ENCODE measurements at places on chromosomes 11 and 22. TPM values are rescaled to one million over a fixed set of nuclear protein-coding genes. Genes with fewer than 3 reads are reported as not detected.

OR52H1 gene
- 0.29 TPM for total RNA-seq

SERPIND1 gene
- total RNA-seq = not detected

OR4A15 gene
- not detected for total RNA-seq

KRTAP5-1 gene
- not detected for total RNA-seq

LYVE1 gene
- total RNA-seq = not detected

SNX32 gene
- 1.1 TPM for total RNA-seq

BDNF gene
- total RNA-seq = 8.0 TPM

SPDYC gene
- not detected for total RNA-seq

NAALADL1 gene
- total RNA-seq = 15.6 TPM

DNA sequence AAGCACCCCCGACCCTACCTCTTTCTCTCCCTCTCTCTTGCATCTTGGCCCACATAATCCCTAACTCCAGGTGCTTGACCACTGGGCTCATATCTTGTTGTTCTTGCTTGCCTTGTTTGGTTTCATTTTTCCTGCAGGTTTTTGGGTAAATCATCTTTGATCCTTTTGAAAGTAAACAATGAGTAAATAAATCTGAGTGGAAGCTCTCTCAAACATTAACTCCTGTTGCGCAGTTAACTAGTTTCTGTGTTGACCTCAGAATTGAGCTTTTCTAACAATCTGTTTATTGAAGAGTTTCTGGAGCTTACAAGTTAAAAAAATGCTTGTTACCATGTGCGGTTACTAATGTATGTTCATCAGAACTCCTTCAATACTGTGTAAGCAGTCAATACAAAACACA, 38.8 kb upstream of the MICAL2 start:
- H3K4me3 ChIP-seq = no peak overlapping the region
- peaks cover 29% of the 10 kb centered on the region for H3K4me1 ChIP-seq
- no peak overlapping the region for H3K27ac ChIP-seq
- H3K27me3 ChIP-seq = no peaks in the 10 kb centered on the region
- DNase-seq = no peak

DNA sequence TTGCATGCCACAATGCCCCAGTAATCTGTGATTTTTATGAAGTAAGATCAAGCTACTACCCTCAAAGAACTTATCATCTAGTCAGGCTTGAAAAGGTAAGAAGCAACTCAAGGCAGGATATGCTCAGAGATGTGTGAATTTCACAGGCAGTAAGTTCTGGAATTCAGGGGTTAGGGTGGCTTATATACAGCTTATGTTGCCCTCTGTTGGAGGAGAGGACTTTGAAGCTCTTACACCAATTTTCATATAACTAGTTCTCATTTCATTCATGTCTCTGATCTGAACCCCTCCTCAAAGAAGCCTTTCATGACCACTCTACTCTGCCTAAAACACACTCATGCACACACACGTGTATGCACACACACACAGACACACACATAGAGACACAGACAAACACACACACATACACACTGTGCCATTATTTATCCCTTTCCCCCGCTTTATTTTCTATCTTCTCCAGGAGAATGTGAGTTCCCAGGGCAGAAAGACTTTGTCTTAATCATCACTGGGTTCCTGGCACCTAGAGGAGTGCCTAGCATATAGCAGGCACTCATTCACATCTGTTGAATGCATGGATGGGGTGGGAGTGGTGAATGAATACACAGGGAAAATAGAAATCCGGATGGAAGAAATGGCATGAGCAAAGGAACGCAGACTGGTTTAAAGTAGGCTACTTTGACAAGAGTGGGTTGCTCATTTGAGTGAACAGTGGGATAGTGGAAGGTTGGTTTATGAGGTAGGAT, 220.7 kb upstream of the ZBED5 start:
- H3K4me1 ChIP-seq = no peaks in the 10 kb centered on the region
- DNase-seq = no peak
- no peak overlapping the region for H3K4me3 ChIP-seq
- H3K27ac ChIP-seq = no peak overlapping the region

GRCh38 chr11:117941976-117942654, 12.9 kb upstream of the TMPRSS13 start:
- no peaks in the 10 kb centered on the region for H3K27me3 ChIP-seq
- H3K36me3 ChIP-seq = no peaks in the 10 kb centered on the region
- no peak overlapping the region for H3K4me3 ChIP-seq
- no peaks in the 10 kb centered on the region for H3K4me1 ChIP-seq

DNA sequence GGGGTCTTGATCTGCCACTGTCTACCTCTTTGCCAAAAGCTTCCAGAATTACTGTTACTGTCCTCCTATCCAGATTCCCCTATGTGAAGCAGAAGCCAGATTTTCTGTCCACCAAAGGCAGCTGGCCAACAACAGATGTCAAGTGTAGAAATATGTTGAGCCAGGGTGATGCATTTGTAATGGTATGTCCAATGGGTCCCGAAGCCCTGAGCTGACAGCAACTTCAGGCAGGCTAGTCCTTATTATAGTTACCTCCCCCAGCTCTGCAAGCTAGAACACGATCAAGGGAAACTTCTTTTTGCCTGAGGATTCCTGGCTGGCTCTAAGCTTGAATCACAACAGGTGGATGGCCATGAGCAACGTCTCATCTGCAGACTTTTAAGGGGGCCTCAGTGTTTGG, 10.2 kb downstream of the PAMR1 start:
- no peak overlapping the region for H3K4me3 ChIP-seq
- H3K36me3 ChIP-seq = no peaks in the 10 kb centered on the region
- DNase-seq = peak; percentile 42

DNA sequence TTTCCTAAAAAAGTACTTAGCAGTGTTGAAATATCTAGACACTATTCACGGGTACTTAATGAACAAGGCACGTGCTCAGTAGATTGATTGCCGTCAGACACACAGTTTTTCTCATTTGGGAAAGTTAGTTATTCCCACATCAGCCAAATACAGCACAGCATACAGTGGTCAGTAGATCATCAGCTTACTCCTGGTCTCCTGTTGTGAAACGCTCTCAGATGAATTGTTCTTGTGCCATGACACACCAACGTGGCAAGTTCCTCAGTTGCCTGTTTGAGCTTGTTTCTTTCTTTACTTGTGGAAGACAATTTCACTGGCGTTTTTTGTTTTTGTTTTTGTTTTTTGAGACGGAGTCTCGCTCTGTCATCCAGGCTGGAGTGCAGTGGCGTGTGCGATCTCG, 8.6 kb downstream of the TAB1 start:
- DNase-seq = no peak
- peaks cover 23% of the 10 kb centered on the region for H3K4me1 ChIP-seq
- no peak overlapping the region for H3K4me3 ChIP-seq
- no peak overlapping the region for H3K27ac ChIP-seq
- no peaks in the 10 kb centered on the region for H3K36me3 ChIP-seq
- H3K27me3 ChIP-seq = no peaks in the 10 kb centered on the region

DNA sequence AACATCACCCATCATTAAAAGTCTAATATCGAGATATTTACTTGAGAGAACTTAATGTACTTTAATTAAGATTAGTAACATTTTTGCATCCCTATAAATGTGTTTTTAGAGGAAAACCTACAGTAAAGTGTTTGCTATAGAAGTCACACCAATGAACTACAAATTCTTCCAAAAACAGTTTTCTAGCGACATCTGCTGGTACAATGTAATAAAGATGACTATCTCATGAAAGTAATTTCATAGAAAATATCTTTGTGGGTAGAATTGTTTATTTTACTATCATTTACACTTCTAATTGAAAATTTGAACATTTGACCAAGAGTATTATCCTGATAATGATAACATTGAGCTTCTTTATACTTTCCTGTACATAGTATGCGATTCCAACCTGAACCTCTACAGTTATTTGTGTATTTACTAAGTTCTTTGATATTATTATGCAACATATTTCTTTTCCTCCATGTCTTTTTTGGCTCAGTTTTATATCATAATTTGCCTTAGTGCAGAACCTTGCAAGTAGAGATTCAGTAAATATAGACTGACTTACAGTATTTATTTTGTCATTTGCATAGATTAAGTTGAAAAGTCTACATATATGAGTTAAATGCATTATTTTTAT, 252.7 kb downstream of the TMEM135 start:
- no peak overlapping the region for H3K27ac ChIP-seq
- no peaks in the 10 kb centered on the region for H3K36me3 ChIP-seq
- no peak overlapping the region for H3K4me3 ChIP-seq

- H3K36me3 ChIP-seq = no peaks in the 10 kb centered on the region
- H3K27me3 ChIP-seq = no peaks in the 10 kb centered on the region
- no peak overlapping the region for H3K27ac ChIP-seq
Measured at GRCh38 chr22:47206666-47207218, 444.3 kb downstream of the TBC1D22A start.

DNA sequence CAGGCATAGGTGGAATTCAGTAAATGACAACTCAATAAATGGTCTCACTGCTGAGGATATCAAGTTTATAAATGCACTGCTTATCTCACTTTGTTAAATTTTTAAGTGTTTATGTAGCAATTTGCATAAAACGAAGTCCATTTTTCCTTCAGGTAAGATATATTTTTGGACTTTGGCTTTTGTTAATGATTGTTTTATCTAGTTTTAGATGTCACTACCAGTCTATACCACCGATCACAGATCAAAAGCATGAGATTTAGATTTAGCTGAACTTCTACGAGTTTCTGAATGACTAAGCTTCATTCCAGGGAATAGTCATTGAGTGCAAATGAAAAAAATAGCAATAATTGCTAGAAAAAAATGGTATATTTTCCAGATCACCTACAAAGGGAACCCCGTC, 12.8 kb upstream of the SLC5A12 start:
- no peaks in the 10 kb centered on the region for H3K27me3 ChIP-seq
- no peak for DNase-seq
- H3K27ac ChIP-seq = no peak overlapping the region
- H3K4me3 ChIP-seq = no peak overlapping the region
- H3K36me3 ChIP-seq = no peaks in the 10 kb centered on the region
- H3K4me1 ChIP-seq = no peaks in the 10 kb centered on the region

DNA sequence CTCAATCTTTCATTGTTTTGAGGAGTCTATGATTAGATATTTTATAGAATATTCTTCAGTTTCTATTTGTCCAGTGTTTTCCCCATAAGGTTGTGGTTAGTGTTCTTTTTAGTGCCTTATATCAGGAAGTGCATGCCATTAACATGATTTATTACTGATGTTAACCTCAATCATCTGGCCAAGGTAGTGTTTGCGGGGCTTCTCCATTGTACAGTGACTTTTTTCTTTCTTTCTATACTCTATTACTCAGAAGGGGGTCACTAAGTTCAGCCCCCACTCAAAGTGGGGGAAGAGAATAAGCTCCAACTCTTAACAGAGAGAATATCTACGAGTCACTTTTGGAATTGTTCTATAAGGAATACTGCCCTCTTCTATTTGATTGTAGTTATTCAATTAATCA, 415.8 kb downstream of the DYNC2H1 start:
- H3K27ac ChIP-seq = no peak overlapping the region
- peaks cover 32% of the 10 kb centered on the region for H3K4me1 ChIP-seq

DNA sequence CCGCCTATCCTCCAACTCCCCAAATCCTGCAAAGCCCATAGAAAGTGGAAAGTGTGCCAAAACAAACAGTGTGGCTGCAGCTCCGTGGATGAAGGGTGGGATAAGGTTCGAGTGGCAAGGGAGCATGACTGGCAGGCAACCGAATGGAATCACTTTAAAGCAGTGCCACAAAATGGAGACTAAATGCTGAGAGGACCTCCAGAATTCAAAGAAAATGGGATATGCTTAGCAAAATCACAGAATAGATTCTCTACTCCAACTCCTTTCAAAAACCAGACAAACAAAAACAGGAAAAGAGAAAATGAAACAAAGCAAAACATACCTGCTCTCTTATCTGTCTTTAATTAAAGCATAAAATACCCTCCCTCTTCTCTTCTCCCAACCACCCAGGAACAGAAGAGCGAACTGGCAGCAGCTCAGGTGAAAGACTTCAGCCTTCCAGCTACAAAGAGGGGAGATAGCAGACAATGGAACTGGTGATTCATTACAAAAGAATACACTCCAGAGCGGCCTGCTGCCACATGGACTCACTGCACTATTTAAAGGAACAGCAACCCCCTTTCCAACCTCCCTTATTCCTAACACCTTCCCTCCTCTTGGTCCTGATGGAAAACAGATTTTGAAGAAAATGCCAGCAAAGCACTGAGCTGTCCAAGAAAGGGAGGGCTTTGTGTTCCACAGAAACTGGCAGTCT, 118.5 kb downstream of the APOL5 start:
- H3K27ac ChIP-seq = peak overlapping the region; percentile 89
- peak; percentile 62 for DNase-seq
- peaks cover 10% of the 10 kb centered on the region for H3K36me3 ChIP-seq

- H3K27me3 ChIP-seq = no peaks in the 10 kb centered on the region
- no peaks in the 10 kb centered on the region for H3K4me1 ChIP-seq
- H3K36me3 ChIP-seq = no peaks in the 10 kb centered on the region
- H3K27ac ChIP-seq = no peak overlapping the region
- no peak overlapping the region for H3K4me3 ChIP-seq
Measured at GRCh38 chr22:21902296-21903087, 35.0 kb upstream of the MAPK1 start.

- no peak overlapping the region for H3K27ac ChIP-seq
- H3K4me1 ChIP-seq = peaks cover 18% of the 10 kb centered on the region
- no peaks in the 10 kb centered on the region for H3K27me3 ChIP-seq
- H3K4me3 ChIP-seq = no peak overlapping the region
- no peaks in the 10 kb centered on the region for H3K36me3 ChIP-seq
Measured at GRCh38 chr11:10080138-10080537, 213.9 kb downstream of the SBF2 start.

DNA sequence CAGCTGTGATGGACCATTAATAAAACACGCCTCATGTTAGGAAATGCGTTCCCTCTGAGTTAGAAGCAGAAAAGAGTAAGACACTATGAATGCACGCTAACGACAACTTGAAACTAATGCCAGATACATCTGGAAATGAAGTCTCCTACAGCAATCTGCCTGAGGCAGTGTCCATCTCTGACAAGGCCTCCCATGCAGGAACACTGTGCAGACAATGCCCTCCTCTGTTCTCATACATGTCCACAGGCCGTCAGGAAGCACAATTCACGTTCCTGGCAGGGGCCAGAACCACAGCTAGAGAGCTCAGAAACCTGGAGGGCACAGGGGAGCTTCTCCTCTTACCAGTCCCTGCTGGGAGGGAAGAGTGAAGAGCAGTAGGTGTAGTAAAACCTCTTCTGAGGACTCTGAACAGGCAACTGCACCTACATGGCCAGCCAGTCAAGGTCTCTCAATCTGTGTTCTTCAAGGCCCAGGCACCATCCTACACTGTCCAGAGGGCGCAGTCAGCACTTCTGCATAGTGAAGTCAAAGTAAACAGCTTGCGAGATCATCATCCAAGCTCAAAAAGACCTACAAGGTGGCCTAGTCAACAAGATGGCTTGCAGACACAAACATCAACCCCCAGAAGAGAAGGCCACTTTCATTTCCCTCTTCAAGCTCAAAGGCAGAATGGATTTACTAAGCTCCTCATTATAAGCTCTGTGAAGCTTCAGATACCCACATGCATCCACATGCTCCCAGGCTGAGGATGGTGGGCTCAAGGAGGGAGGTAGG, 41.5 kb upstream of the CYP2D6 start:
- DNase-seq = no peak
- H3K4me3 ChIP-seq = no peak overlapping the region
- no peaks in the 10 kb centered on the region for H3K27me3 ChIP-seq

DNA sequence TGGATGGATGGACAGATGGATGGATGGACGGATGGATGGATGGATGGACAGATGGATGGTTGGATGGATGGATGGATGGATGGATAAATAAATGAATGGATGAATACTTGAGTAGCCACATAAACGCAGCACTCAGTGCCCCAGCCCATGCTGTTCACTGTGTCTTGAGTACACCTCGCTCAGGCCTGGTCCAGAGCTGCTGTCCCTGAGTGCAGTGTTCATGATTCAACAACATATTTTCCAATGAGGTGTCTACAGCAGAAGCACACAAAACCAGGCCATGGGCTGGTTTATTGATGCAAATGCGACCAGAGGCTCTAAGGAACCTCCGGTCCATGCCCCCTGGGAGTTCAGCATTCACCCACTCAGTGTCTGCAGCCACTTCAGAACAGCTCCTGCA, 584.3 kb downstream of the BRD1 start:
- H3K27me3 ChIP-seq = no peaks in the 10 kb centered on the region
- no peak overlapping the region for H3K4me3 ChIP-seq
- no peaks in the 10 kb centered on the region for H3K36me3 ChIP-seq
- no peak overlapping the region for H3K27ac ChIP-seq
- DNase-seq = no peak
